ENCODE measurements at places on chromosomes 1 and 21. TPM values are rescaled to one million over a fixed set of nuclear protein-coding genes. Genes with fewer than 3 reads are reported as not detected.

MTF2 gene
- total RNA-seq = 10.4 TPM

DNA sequence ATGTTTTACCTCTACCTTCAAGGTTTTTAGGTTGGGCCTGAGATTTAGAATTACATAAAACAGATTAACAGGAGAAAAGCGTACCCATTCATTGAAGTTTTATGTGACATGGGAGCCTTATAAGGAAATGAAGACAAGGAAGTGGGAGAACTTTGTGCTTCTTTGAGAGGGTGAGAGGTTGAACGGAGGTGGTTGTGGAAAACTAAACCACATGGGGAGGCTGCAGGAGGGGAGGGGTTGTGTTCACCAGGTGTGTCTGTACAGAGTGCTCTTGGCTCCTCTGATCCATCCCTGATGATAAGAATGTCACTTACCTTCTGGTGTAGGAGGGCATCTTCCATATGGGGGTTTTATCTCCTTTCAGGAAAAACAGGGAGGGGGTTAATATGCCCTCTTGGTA, 2.7 kb downstream of the SLX9 start:
- no peaks in the 10 kb centered on the region for H3K36me3 ChIP-seq
- DNase-seq = no peak

RUNX3 gene
- 3.4 TPM for total RNA-seq

KLHDC9 gene
- total RNA-seq = 33.3 TPM

DNA sequence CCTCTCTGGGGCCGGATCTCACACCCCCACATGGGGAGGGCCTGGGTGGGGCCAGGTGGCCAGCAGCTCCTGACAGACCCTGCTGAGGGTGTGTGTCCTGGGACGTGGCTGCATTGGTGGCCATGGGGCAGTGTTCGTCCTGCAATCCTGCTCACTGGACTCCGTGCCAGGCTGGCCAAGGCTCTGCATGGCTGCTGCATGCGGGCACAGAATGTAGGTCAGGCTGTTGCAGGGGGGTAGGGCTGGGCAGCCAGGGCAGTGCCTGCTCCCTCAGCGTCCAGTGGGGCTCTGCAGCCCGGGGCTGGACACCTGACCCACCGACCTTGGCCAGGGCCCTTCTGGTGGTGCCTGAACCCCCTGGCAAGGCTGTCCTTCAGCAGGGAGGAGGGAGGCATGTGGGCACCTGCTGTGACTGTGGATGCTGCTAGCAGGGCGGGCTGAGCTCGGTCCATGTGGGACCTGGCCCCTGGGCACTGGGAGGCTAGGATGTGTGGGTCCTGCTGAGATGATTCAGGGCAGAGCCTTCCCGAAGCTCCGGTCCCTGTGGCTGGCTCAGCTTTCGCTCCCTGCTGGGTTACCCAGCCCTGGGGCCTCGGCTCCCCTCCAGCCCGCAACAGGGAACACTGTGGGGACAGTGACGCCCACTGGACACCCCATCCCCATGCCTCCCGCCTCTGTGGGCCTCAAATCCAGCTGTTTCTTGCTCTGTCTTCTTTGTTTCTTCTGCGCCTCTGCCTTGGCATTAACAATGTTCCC, 14.9 kb upstream of the PLCH2 start:
- H3K4me1 ChIP-seq = peaks cover 5% of the 10 kb centered on the region
- no peak overlapping the region for H3K27ac ChIP-seq
- H3K36me3 ChIP-seq = no peaks in the 10 kb centered on the region
- no peak for DNase-seq
- no peak overlapping the region for H3K4me3 ChIP-seq

GRCh38 chr1:6351480-6352137, 42.0 kb downstream of the ACOT7 start:
- no peak overlapping the region for H3K27ac ChIP-seq
- peak; percentile 53 for DNase-seq
- H3K4me1 ChIP-seq = peaks cover 12% of the 10 kb centered on the region
- H3K36me3 ChIP-seq = no peaks in the 10 kb centered on the region

DNA sequence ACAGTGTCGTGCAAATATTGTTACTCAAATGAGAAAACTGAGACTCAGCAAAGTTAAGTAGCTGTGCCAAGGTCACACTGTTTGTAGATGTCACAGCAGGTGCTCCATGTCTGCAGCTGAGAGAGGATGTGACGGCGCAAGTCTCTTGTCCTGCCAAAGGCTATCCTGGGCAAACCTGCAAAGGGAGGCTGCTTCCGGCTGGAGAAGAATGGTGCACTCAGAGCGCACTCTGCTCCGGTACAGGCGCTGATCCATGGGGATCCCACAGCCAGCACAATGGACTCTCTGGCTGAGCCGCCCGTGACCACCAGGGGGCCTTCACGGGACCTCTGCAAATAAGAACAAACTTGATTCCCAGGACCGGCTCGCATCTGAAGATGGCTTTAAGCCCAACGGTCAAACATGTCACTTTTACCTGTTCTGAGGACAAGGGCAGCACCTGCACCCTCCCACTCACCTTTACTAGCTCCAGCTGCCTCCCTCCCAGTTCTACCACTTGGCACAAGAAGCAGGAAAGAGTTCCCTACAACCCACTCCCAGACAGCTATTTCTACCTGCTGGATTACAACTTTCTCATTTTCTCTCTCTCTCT, 21.9 kb downstream of the RD3 start:
- H3K4me1 ChIP-seq = peaks cover 9% of the 10 kb centered on the region
- no peak overlapping the region for H3K4me3 ChIP-seq
- H3K27me3 ChIP-seq = no peaks in the 10 kb centered on the region
- H3K27ac ChIP-seq = no peak overlapping the region
- DNase-seq = peak; percentile 87

- H3K4me1 ChIP-seq = no peaks in the 10 kb centered on the region
- H3K36me3 ChIP-seq = no peaks in the 10 kb centered on the region
- no peak overlapping the region for H3K4me3 ChIP-seq
- no peak for DNase-seq
- no peak overlapping the region for H3K27ac ChIP-seq
Observed at GRCh38 chr1:173889885-173890284, 21.7 kb downstream of the ZBTB37 start.

CYP4A22 gene
- total RNA-seq = not detected

NHLH1 gene
- total RNA-seq = not detected

SELE gene
- 1.7 TPM for total RNA-seq

GPR3 gene
- 0.14 TPM for total RNA-seq

GRCh38 chr1:37817481-37817880, 9.5 kb upstream of the YRDC start:
- peaks cover 6% of the 10 kb centered on the region for H3K36me3 ChIP-seq
- no peak for DNase-seq
- H3K27ac ChIP-seq = no peak overlapping the region
- no peaks in the 10 kb centered on the region for H3K4me1 ChIP-seq
- no peak overlapping the region for H3K4me3 ChIP-seq

- no peak for DNase-seq
- no peak overlapping the region for H3K4me3 ChIP-seq
- no peak overlapping the region for H3K27ac ChIP-seq
- H3K36me3 ChIP-seq = no peaks in the 10 kb centered on the region
- H3K4me1 ChIP-seq = no peaks in the 10 kb centered on the region
Observed at GRCh38 chr1:200147742-200148141, 120.2 kb downstream of the NR5A2 start.

GRCh38 chr1:6200188-6200809, 904 bp upstream of the RPL22 start:
- H3K4me1 ChIP-seq = peaks cover 4% of the 10 kb centered on the region
- DNase-seq = no peak
- H3K4me3 ChIP-seq = peak overlapping the region; percentile 98
- H3K27me3 ChIP-seq = no peaks in the 10 kb centered on the region
- peak overlapping the region; percentile 67 for H3K27ac ChIP-seq

LRRC39 gene
- total RNA-seq = 1.5 TPM

DOCK7 gene
- 43.4 TPM for total RNA-seq

GRCh38 chr1:233721004-233721595, 107.2 kb downstream of the KCNK1 start:
- no peaks in the 10 kb centered on the region for H3K36me3 ChIP-seq
- H3K4me3 ChIP-seq = no peak overlapping the region
- no peak for DNase-seq
- H3K27ac ChIP-seq = no peak overlapping the region
- no peaks in the 10 kb centered on the region for H3K4me1 ChIP-seq

DNA sequence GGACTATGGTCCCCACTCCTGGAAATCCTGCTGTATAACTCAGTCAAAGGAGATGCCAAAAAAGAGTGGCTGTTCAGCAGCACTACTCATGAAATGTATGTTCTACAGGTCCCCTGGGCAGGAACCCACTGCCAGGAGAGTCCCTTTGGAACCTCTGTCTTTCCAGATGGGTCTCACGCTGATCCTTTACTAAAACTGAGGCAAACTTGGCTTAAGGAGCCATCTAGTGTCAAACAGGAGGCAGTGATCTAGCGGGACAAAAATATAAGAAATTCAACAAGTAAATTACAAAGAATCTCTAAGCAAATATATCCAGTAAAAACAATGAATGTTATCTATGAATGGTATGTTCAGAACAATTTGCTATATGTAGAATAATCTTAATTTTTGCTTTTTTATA, 80.5 kb upstream of the PRMT6 start:
- no peaks in the 10 kb centered on the region for H3K4me1 ChIP-seq
- H3K27me3 ChIP-seq = no peaks in the 10 kb centered on the region
- DNase-seq = no peak
- H3K36me3 ChIP-seq = no peaks in the 10 kb centered on the region
- H3K4me3 ChIP-seq = no peak overlapping the region
- no peak overlapping the region for H3K27ac ChIP-seq

DNA sequence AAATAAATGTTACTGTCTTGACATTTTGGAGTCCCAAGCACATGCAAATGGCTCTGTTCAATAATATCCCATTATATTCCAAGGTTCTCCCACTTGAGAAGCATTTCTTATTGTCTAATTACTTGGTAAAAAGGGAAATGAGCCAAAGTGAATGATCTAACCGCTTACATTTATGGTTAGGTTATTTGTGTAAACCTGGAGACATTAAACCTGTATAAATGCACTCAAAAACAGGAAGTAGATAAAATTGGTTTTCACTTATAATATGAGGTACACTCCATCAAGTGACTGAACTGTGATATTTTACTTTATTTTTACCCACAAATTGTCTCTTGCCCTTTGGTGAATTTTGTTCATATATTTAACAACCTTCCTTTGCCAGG, 26.8 kb downstream of the KIF1B start:
- H3K36me3 ChIP-seq = no peaks in the 10 kb centered on the region
- H3K4me1 ChIP-seq = no peaks in the 10 kb centered on the region
- DNase-seq = no peak
- no peaks in the 10 kb centered on the region for H3K27me3 ChIP-seq

VPS26C gene
- 36.8 TPM for total RNA-seq

DNA sequence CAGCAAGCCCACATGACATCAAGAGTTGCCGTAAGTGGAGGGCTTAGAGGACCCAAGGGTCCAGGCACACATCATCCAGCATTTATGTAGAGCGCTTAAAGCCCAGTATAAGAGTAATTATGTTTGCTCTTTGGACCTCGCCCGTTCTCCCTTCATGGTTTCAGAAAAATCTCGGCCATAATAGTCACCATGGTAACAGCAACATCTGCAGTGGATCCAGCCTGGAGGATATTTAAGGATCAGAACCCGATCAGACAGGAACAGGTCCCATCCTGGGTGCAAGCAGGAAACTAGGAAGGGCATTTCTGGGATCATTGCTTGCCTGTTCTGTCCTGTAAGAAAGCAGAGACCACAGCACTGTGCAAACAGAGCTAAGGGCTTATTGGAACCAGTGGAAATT, 89.9 kb upstream of the KAZN start:
- no peaks in the 10 kb centered on the region for H3K4me1 ChIP-seq
- no peaks in the 10 kb centered on the region for H3K36me3 ChIP-seq

CLCA1 gene
- total RNA-seq = not detected

GPR161 gene
- total RNA-seq = 4.5 TPM

DNA sequence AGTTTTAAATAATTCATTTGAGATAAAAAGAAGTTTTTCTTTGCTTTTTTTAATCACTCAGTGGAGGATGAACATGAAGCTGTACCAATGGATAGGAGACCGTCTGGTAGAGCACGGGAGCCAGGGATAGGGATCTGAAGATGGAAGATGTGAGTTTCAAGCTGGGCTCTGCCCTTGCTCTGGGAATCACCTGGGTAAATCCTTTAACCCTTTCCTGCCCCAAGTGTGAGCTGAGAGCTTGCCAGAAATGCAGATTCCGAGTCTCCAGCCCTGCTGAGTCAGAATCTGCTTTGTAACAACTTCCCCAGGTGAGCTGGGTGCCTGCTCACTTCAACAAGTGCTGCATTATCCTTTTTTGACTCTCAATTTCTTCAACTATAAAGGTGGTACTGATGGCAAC, 44.1 kb downstream of the ERG start:
- H3K4me3 ChIP-seq = no peak overlapping the region
- H3K4me1 ChIP-seq = no peaks in the 10 kb centered on the region
- no peak overlapping the region for H3K27ac ChIP-seq
- no peaks in the 10 kb centered on the region for H3K36me3 ChIP-seq
- H3K27me3 ChIP-seq = no peaks in the 10 kb centered on the region

GRCh38 chr1:29235955-29236711, at the start of gene PTPRU:
Gene PTPRU, plus strand, starts transcription at chr1:29236522. Its CDS starts 123 bp downstream, at chr1:29236645.
- H3K36me3 ChIP-seq = no peaks in the 10 kb centered on the region
- H3K4me3 ChIP-seq = peak within 1 kb of the TSS; percentile 60
- no peaks in the 10 kb centered on the region for H3K27me3 ChIP-seq
- peak; percentile 75 for DNase-seq
- H3K27ac ChIP-seq = peak within 1 kb of the TSS; percentile 74
- no peaks in the 10 kb centered on the region for H3K4me1 ChIP-seq

- H3K27ac ChIP-seq = no peak overlapping the region
- DNase-seq = no peak
- no peaks in the 10 kb centered on the region for H3K27me3 ChIP-seq
- H3K36me3 ChIP-seq = no peaks in the 10 kb centered on the region
- H3K4me1 ChIP-seq = no peaks in the 10 kb centered on the region
- H3K4me3 ChIP-seq = no peak overlapping the region
Observed at GRCh38 chr1:59506952-59507351, 210.1 kb downstream of the FGGY start.

TMEM125 gene
- total RNA-seq = 18.3 TPM

GRCh38 chr1:64687725-64688327, 57.0 kb upstream of the RAVER2 start:
- DNase-seq = no peak
- H3K36me3 ChIP-seq = no peaks in the 10 kb centered on the region
- no peaks in the 10 kb centered on the region for H3K27me3 ChIP-seq
- H3K4me3 ChIP-seq = no peak overlapping the region
- H3K4me1 ChIP-seq = no peaks in the 10 kb centered on the region

SELENON gene
- 90.0 TPM for total RNA-seq

AMY2B gene
- 18.1 TPM for total RNA-seq

DNA sequence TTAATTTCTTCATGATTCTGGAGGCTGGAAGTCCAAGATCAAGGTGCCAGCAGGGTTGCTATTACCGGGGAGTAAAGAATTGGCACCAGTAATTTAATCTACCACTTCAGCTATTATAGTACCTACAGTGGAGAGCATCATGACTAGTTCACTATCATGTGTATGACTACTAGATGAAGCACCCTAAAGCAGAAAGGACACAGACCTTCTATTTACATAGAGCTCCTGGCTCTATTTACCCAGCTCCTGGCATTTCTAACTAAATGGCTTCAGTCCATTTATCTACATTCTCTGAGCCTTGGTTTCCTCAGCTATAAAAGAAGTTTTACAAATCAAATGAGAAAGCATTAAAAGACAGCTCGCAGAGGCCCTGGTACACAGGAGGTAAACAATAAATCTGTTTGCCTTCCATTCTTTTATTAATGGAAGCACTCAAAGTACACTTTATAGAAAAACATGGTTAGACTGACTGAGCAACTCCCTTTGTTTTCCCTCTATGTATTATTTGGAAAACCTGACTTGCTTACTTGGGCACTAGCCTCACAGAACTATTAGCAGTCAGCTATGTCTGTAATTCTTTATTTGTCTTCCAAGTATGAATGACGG, 203.0 kb downstream of the SLC35F3 start:
- no peaks in the 10 kb centered on the region for H3K4me1 ChIP-seq
- H3K27me3 ChIP-seq = no peaks in the 10 kb centered on the region
- H3K4me3 ChIP-seq = no peak overlapping the region
- no peak overlapping the region for H3K27ac ChIP-seq
- DNase-seq = peak; percentile 19

Data from prostate gland (tissue), 2 donors.